ENCODE measurements at places on chromosomes 1 and 21.

GRCh38 chr21:40516335-40516734 lies 330.6 kb downstream of the DSCAM start:
- no peak for DNase-seq

GRCh38 chr1:221263831-221264767 lies 384.9 kb downstream of the HLX start:
- peak; percentile 29 for DNase-seq

- no peak for DNase-seq
Observed at GRCh38 chr1:197692965-197693364, 82.3 kb downstream of the DENND1B start.

DNA sequence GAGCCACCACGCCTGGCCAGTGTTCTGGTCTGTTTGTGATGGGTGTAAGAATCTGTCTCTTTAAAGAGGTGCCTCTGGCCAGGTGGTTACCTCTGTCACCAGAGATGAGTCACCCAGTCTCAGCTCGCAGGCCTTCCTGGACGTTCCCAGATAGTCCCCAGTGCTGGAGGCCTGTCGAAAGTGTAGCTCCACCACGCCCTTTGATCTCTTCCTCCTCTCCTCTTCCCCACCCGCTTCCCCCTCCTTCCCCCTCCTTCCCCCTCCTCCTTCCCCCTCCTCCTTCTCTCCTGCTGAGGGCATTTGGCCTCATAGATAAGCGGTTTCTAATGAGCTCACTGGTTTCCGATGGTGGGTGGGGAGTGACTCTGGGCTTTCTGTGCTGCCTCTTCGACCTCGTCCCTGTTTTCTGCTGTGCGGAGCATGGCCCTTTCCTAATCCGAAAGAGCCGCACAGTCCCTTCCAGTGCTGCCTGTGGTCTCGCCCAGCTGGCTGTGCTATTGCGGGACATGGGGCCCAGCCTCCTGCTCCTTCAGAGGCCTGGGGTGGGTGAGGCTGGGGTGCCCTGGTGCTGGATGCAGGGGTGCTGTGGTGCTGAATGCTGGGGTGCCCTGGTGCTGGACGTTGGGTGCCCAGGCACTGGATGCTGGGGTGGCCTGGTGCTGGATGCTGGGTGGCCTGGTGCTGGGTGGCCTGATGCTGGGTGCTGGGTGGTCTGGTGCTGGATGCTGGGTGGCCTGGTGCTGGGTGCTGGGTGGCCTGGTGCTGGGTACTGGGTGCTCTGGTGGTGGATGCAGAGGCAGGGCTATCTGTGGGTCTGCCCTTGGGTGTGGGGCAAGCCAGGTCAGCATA lies 19.2 kb downstream of the AGPAT3 start:
- no peak for DNase-seq

DNA sequence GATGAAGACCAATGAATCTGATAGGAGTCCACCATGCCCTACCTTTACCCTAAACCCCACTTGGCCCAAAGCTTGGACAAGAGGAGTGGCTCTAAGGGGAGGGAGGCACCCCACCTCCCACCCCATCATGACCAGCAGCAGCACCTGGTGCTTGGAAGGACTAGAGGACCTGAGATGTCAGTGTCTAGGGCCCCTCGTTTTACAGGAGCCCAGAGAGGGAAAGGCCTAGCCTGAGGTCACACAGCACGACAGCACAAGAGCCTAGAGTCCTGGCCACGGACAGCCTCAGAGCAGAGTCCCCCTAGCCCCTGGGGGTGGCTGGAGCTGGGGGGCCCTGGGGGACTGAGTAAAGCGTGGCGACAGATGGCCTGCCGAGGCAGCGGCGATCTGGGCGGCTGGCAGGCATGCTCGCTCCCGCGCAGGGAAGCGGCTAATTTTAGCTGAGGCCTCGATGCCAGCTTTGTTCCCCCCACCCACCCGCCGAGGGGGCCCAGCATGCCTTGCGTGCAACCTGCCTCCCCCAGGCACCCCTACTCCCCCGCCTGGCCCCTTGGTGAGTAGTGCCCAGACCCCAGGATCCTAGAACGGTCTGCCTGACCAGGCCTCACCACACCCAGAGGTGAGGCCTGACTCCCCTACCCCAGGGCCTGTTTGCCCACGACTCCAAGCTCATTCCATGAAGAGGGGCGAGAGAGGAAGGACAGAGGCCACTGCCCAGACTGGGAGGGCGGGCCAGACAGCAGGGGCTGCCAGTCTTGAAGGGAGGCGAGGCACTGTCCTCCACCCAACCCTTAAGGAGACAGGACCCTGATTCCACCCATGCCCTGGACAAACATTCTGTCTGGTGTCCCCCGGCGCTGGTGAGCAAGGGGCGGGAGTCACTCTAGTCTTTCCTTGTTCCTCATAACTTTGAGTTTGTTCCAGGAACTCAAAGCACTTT lies 39.0 kb downstream of the AHDC1 start:
- DNase-seq, result no peak

GRCh38 chr1:198056255-198056654 lies 100.5 kb upstream of the NEK7 start:
- DNase-seq, result no peak

DNA sequence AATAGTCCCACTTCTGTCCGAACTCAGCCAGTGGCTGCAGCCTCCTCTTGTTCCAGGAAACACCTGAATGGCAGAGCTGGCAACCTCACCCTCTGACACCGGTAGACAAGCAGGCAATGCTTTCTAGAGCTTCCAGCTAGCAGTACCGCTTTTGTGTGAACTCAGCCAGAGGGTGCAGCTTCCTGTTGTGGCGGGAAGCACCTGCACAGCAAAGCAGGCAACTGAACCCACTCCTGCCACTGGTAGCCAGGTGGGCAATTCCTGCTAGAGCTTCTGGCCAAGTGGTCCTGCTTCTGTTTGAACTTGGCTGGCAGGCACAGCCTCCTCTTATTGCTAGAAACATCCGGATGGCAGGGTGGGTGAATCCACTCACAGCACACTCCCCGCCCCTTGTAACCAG lies 40.1 kb upstream of the TMPRSS15 start:
- DNase-seq, result no peak

- DNase-seq, result no peak
Observed at GRCh38 chr21:31576428-31576827, 83.1 kb upstream of the SOD1 start.

DNA sequence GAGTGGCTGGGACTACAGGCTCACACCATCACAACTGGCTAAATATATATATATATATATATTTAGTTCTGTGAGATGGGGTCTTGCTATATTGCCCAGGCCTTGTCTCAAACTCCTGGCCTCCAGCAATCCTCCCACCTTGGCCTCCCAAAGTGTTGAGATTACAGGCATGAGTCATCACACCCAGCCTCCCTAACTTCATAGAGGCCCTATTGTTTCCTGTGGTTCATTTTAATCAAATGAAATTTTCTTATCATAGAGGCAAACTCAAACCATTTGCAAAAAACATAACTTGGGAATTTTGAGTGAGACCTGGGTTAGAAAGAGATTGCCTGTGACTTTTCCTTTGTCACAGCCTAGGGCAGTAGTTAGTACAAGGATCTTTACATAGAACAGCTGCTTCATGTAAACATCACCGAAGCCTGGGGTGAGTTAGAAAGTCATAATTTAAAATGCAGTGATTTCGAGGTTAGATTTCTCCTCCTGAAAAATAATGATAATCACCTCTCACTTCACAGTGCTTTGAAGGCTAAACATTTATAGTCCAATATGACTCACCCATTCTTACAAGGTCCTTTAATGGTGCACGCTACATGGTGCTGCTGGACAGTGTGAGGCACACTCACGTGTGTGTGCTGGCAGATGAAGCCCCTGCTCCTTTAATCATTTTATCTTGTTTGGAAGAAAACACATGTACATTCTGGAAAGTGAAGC lies 188.9 kb downstream of the RHOU start:
- no peak for DNase-seq

GRCh38 chr21:30480145-30480544 lies at the start of gene KRTAP19-1:
Gene KRTAP19-1, minus strand, starts transcription at chr21:30480367. Its CDS starts 50 bp downstream, at chr21:30480317.
- no peak for DNase-seq

GRCh38 chr1:200351425-200351824 lies 58.4 kb downstream of the ZNF281 start:
- no peak for DNase-seq

DNA sequence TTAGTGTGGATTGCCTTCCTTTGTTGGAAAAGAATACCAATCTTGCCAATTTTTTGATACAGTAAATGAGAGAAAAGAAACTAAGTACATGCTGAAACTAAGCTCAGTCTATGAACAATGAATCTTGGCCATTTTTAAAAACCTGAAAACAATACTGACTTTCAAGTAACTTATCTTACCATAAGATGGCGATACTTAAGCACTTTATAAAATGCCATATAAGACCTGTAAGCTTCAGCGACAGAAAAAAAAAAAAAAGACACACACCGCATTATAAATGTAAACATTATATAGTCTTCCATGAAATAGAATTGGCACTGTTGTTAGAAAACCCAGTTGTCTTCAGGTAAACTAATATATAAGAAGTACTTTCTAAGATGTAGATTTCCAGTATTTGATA lies 3.0 kb downstream of the OLFM3 start:
- no peak for DNase-seq

GRCh38 chr1:197180252-197180878 lies 33.9 kb upstream of the ASPM start:
- no peak for DNase-seq

DNA sequence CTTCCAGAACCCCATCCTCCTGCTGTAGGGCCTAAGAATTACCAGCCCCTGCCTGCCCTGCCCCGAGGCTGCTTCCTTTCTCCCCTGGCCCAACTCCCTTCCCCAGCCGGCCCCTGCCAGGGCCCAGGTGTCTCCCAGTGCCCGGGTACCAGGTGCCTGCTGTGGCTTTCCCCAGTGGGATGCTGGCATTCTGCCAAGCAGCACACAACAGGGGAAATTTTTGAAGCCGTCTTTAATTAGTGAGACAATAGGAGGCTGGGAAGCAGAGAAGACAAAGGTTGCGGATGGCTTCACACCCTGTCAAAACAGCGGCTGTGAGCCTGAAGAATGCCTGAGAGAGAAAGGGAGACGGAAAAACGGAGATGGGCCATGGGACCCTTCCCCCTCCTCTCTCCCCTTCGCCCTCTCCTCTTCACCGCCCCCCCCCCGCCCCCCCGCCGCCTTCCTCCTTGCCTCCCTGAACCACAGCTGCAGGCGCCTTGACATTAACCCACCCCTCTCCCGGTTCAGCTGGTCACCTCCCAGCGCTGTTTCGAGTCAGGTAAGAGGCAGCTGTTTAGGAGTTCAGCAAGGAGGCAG lies 33.6 kb downstream of the LRRN2 start:
- no peak for DNase-seq

GRCh38 chr1:113027449-113027848 lies 45.5 kb upstream of the LRIG2 start:
- no peak for DNase-seq

GRCh38 chr1:179023946-179024650 lies 1.6 kb upstream of the FAM20B start:
- no peak for DNase-seq

- DNase-seq, result no peak
Observed at GRCh38 chr1:186670297-186671135, 9.7 kb downstream of the PTGS2 start.

GRCh38 chr1:244019982-244020485 lies 31.0 kb upstream of the ZBTB18 start:
- no peak for DNase-seq

DNA sequence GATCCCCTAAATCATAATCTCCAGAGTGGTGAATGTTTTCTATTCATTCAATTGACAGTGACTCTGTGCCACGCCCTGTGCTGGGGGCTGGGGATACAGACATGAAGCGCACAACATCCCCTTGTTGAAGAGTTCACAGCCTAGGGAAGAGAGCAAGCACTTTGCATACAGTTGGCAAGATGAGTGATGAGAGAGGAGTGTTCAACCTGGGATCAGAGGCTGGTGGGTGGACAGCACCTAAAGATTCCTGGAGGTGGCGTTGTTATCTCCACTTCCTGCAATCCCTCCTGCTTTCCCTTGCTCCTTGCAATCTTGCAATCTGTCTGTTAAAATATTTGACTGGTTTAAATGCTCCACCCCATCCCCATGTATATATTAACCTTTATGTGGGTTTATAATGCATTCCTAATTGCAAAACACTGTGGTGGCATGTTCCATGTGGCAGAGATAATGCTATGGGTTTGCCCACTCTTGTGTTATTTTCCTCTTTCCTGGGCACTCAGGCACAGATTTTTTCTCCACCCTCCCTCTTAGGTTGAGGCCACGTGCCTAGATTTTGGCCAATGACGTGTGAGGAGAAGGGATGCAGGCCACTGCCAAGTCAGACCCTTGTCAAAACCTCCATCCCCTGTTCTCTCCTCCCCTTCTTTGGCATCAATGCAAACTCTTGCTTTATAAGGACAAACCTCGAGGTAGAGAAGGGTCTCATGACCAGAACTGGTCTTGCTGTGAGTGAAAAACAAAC lies 36.2 kb upstream of the GADD45A start:
- no peak for DNase-seq

GRCh38 chr1:208254862-208255261 lies 10.7 kb upstream of the PLXNA2 start:
- no peak for DNase-seq

- DNase-seq, result no peak
Observed at GRCh38 chr1:221053889-221054288, 174.6 kb downstream of the HLX start.

GRCh38 chr21:36792505-36792967 lies 93.6 kb downstream of the SIM2 start:
- no peak for DNase-seq

- no peak for DNase-seq
Observed at GRCh38 chr1:199356561-199356960, 670.9 kb upstream of the NR5A2 start.

DNA sequence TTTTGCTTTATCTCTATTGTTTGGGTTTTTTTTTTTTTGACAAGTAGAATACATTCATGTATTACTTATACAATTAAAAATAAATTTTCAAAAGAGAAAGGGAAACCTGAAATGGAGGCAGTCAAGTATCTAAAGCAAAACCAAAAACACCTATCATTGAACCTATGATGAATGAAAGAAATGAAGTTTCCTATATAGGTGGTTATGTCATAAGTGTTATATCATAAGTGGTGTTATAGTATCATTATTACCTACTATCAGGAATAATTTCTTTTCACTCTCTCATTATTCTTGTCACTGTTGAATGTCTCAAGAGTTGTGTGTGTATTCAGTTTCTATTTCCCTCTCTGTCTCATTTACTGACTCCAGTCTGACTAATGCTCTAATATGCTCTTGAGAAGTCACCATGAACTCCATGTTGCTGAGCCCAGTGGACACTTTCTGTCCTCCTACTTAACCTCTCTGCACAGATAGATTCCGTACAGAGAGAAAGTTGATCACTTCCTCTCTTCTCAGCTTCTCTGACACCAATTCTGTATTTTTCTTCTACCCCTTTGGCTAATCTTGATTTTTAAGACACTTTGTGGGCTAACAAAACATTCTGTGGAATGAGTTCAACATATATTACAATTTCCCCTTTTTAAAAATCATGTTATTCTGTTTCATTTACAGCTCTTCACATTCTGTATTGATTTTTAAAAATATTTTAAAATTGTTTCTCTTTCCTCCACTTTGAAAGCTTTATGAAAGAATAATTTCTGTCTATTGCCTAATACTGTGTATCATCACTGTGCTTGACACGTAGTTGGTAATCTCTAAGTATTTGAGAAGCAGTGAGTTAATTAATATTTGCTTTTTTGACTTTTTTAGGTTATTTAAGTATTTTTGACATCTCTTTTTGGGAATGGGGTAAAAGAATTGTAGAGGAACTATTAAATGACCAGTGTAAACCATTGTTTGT lies 50.1 kb downstream of the RASAL2 start:
- no peak for DNase-seq

Data from GM19239 (cell line).